Neural progenitor cell (in vitro differentiated cells): ENCODE measurements at places on chromosomes 4 and X.

- H3K36me3 ChIP-seq = no peaks in the 10 kb centered on the region
- peak overlapping the region; percentile 44 for H3K27ac ChIP-seq
- peaks cover 20% of the 10 kb centered on the region for H3K4me1 ChIP-seq
- H3K27me3 ChIP-seq = no peaks in the 10 kb centered on the region
- H3K4me3 ChIP-seq = no peak overlapping the region
Measured at GRCh38 chr4:122784261-122784660, 42.4 kb upstream of the FGF2 start.

- H3K4me1 ChIP-seq = no peaks in the 10 kb centered on the region
- H3K27ac ChIP-seq = no peak overlapping the region
- no peak for DNase-seq
- no peaks in the 10 kb centered on the region for H3K27me3 ChIP-seq
- H3K4me3 ChIP-seq = no peak overlapping the region
Measured at GRCh38 chr4:118085700-118086099, 51.4 kb downstream of the NDST3 start.

DNA sequence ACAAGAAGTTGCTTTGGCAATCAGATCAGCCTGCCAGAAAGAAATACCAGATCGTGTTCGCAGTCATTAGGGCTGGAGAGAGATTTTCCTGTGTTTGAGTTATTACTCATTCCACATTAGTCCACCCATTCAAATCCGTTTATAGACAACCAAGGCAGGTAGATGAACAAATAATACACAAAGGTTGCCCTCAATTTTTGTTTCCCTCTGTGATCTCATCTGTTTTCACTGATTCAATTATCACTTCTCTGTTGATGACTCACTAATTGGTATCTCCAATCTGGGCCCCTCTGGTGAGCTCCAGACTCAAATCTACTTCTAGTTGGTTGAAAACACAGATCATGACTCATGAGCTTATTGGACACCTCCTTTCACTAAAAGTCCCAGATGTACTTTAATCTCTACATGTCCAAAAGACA lies 54.5 kb downstream of the CHM start:
- H3K4me3 ChIP-seq = no peak overlapping the region
- H3K27ac ChIP-seq = no peak overlapping the region
- H3K36me3 ChIP-seq = no peaks in the 10 kb centered on the region
- H3K4me1 ChIP-seq = peaks cover 5% of the 10 kb centered on the region
- no peak for DNase-seq

- peaks cover 9% of the 10 kb centered on the region for H3K4me1 ChIP-seq
- peak; percentile 43 for DNase-seq
- H3K27ac ChIP-seq = no peak overlapping the region
- no peak overlapping the region for H3K4me3 ChIP-seq
Measured at GRCh38 chr4:54332542-54332941, 103.4 kb downstream of the PDGFRA start.

GRCh38 chr4:82053396-82053795 lies 320.4 kb downstream of the HNRNPD start:
- no peak overlapping the region for H3K4me3 ChIP-seq
- no peaks in the 10 kb centered on the region for H3K27me3 ChIP-seq
- DNase-seq = peak; percentile 4
- H3K27ac ChIP-seq = no peak overlapping the region
- H3K36me3 ChIP-seq = no peaks in the 10 kb centered on the region

GRCh38 chr4:182975806-182976205 lies 58.6 kb upstream of the DCTD start:
- H3K36me3 ChIP-seq = no peaks in the 10 kb centered on the region
- no peaks in the 10 kb centered on the region for H3K27me3 ChIP-seq
- DNase-seq = no peak
- no peaks in the 10 kb centered on the region for H3K4me1 ChIP-seq
- no peak overlapping the region for H3K27ac ChIP-seq

DNA sequence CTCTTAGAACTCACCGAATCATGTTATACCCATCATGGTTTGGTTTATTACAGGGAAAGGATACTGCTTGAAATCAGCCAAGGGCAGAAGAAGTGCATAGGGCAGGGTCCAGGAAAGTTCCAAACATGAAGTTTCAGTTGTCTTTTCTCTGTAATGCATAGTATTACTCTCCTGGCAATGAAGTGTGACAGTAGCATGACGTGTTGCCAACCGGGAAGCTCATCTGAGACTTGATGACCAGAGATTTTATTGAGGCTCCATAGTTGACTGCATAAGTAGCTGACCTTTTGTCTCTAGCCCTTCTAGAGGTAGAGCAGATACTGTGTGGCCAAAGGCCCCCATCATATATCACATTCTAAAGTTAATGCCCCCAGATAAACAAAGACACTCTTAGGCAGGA lies 72.1 kb downstream of the BEND4 start:
- H3K4me3 ChIP-seq = no peak overlapping the region
- H3K27ac ChIP-seq = no peak overlapping the region
- H3K4me1 ChIP-seq = no peaks in the 10 kb centered on the region
- peaks cover 8% of the 10 kb centered on the region for H3K36me3 ChIP-seq
